ENCODE measurements at places on chromosomes 16 and 17.

- no peak for DNase-seq
These were observed 81.7 kb downstream of the RTN4RL1 start for GRCh38 chr17:1943436-1943831.

DNA sequence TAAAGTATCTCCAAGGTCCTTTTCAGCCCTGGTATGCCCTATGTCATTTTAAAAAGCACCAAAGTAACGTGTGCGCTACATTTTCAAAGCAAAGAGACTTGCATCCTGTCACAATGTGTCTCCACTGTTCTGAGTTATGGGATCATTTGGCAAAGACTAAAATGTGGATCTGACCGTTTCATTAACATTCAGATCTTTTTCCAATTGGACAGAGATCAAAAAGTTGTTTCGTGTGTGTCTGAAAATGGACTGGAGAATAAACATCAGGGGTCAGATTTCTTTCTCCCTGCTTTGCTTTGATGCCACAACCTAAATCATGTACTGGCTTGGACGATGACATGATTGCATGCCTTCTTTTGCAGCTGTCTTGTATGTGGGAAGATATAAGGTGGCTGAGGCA lies 136.0 kb upstream of the NOG start:
- DNase-seq: no peak

DNA sequence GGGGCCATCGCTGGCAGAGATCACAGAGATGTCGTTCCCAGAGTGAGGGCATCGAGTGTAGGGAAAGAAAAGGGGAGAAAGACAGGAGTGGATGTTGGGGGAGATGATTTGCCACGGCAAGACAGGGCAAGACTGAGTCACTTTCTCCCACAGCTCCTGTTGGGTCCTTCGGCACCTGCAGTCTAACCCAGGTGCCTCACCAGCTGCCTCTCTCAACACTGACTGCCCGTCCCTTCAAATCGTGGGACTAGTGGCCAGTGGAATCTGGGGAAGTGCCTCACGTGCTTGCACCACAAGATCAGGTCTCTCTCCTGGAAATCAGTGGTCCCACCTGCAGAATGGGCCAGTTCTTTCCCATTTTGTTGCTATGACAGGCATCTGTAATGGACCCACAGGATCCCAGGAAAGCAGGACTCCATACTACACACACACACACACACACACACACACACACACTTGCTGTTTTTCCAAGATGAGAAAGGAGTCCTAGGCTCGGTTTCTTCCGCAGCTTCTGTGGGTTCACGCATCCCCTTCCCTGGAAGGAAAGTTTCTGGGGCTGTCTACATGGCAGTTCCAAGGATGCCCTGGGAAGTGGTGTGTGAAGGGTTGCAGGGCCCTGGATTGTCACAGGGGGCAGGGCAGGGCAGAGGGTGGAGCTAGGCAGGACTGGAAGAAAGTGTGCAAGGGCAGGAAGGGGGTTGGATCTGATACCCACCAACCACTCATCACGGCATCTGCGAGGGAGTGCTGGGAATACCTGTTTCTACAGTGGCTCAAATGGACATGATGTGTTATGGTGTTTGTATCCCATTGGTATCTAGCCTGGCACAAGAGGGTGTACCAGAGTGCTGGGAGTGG lies 10.2 kb upstream of the CBX8 start:
- no peak for DNase-seq

DNA sequence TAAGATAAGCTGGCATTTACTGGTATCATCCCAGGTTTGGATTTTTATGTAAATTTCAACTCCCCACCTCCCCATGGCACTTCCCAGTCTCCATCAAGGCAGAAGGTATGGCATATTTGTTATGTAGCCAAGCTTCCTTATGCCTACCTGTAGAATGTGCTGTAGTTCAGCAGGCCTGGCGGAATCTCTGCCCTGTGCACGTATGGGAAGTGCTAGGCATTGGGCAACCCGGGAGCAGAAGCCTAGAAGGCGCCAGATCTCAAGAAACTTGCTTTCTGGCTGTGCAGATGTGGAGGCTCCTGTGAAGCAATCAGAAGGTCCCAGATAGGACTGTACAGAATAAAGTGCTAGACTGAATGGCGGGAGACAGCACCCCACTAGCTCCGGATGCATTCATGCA lies 64.7 kb downstream of the SNX20 start:
- DNase-seq: no peak

- DNase-seq: peak; percentile 98
These were observed 52.6 kb downstream of the PLCG2 start for GRCh38 chr16:81831722-81832126.

- DNase-seq: no peak
These were observed 173.1 kb downstream of the PARN start for GRCh38 chr16:14456793-14457481.

DNA sequence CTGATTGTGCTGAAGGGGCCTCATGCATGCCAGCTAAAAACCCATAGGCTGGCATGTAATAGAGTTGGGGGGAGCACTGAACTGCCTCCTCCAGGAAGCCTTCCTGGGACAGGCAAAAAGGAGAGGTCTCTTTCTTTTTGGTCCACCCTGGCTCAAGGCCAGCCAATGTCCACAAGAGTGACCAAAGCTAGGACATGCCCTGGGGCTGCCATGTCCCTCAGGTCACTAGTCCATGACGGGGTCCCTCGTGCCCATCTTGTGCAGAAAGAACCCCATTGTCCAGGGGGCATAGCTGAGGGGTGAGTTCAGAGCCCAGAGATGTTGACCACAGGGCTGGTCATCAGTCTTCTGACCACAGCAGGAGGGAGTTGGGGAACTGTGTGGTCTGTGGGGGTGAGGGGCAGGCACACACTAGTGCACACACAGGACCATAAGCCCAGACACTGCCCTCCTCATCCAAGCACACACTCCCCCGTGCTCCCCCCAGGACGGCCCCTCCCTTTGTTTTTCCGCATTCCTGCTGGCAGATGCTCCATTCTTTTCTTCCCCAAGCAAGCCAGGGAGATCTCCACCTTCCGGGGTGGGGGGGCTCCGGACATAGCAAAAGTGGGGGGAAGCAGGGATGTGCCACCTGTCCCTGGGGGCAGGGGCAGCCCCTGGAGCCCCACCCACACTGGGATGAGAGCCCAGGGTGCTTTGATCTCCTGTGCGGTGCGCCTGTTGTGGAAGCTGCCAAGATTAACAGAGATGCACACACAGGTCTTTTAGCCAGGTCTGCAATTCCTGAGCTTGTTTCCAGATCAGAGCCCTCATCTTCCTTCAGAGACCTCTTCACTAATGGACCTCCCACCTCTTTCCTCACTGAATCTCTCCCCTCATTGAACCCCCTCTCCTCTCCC lies 25.2 kb upstream of the PHB1 start:
- DNase-seq: no peak

DNA sequence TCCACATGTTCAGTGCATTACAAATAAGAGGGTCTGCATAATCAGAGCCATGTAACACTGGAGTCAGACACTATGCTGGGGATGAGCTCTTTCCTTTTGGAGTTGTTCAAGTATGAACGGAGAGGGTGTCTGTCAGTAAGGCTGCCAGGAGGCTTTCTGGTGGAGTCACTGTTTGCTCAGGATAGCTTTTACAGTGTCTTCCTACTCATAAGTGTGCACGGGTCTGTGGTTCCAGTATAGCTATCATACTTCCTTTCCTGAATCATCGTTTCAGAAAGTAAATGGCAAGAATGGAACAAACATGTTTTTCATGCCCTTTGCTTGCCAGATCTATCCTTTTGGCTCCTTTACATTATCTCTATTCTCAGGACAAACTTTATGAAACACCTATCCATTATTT lies 152.7 kb upstream of the CDH11 start:
- DNase-seq: no peak

- DNase-seq: peak; percentile 84
These were observed 28.3 kb downstream of the ZNF276 start for GRCh38 chr16:89749637-89750036.

DNA sequence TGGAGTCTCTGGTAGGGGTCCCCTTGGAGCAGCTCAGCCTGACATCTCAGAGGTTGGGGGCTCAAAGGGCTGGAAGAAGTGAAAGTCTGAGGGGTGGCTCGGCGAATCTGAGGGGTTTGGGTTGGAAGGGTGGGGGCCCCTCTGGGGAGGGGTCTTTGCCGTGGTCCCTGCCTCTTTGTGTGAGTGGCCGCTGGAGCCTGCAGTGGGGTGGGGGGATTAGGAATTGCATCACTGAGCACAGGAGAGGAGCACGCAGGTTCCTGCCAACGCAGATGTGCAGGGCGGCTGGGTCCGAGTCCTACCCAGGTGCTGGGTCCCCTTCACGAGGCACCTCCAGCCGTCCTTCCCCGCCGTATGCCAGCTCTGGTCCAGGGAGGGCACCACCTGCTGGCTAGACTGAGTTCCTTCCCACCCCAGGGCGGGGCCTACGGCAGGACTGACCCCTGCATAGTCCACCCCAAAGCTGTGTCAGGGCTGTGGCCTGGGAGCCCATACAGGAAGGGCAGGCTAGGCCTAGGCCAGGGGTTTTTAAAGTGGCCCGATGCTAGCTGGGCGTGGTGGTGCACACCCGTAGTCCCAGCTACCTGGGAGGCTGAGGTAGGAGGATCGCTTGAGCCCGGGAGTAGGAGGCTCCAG lies 9.9 kb downstream of the FMNL1 start:
- DNase-seq: no peak

DNA sequence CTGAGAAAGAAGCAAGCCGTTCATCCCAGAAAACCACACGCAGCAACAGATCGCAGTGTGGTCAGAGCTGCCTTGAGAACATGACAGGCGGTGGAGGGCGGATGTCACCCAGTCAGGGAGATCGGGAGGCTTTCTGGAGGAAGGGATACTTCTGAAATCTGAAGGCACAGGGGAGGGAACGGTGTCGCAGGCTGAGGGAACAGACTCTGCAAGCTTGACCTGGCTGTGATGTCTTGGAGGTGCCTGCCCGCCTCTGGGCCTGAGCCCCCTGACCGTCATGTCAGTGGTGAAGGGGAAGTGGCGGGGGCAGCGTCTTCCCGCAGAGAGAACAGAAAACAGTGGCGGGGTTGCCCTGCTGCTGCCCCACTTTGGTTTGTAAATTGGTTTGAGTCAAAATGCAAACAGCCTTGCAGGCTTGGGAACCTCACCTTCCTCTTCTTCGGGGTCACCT lies 8.1 kb upstream of the ATP2A3 start:
- DNase-seq: peak; percentile 23

DNA sequence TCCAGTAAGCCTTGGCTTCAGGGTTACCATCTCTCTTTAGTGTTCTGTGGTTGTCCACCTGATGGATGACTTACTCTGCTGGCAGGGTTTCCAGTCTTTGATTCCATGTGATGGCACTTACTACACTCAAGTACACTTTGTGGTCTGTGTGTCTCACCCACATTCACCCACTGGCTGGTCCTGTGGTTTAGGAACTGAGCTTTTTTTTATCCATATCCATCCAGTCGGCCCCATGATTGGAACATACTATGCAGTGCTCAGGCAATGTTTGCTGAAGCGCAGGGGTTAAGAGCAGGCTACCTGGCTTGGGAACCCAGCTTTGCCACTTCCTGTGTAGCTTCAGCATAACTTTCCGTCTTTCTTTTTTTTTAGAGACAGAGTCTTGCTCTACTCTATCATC lies 2.8 kb upstream of the FUS start:
- peak; percentile 86 for DNase-seq

DNA sequence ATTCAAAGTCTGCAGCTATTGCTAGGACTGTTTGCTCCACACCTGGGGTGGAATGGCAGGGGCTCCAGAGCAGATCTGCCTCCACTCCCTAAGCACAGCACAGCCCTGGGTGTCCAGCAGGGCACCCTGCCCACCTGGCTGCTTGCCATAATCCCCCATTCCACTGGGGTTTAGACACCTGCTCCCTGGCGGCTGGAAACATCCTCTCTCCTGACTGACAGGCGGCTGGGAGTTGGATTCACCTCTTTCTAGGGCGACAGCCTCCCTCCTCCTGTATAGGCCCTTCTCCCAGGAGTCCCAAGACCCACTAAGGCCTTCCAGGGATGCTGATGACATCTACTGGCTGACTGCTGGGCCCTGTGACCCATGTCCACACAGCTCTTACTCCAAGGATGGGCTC lies 18.0 kb downstream of the HDAC5 start:
- no peak for DNase-seq

GRCh38 chr17:8692916-8693315 lies 51.7 kb downstream of the CCDC42 start:
- no peak for DNase-seq

- DNase-seq: no peak
These were observed 48.9 kb upstream of the LHX1 start for GRCh38 chr17:36888236-36888951.

DNA sequence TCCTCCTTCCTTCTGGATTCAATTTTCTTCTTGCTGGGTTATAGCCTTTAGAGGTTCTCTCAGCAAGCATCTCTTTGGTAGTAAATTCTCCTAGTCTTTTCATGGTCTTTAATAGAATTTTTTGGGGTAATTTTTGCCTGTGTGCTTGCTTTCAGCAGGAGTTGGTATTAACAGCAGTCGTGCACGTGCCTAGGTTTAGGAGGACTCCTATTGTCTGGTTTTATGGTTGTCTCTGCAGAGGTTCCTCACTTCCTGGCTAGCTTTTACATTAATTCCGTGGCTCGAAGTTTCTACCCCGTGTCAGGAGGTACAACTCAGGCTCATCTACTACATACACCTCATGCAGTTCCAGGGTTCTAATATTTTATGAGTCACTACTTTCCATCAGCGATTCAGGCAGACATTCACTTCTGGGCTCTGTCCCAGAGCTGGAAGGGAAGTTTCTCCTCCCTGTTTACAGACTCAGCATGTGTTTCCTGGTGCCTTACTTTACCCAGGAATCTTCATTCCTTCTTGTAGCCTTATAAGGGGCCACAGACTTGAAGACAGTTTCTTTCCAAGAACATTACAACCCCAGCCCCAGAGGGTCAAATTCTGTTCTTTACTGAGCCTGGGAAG lies 643.6 kb downstream of the HS3ST4 start:
- DNase-seq: no peak

DNA sequence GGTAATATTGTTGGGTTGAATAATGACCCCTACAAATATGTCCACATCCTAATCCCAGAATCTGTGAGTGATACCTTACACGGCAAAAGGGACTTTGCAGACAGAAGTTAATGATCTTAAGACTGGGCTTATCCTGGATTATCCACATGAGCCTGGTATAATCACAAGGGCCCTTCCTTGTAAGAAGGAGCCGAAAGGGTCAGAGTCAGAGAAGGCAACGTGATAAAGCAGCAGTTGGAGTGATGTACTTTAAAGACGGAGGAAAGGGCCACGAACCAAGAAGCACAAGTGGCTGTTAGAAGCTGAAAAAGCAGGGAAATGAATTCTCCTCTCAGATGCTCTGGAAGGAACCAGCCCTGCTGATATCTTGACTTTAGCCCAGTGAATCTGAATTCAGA lies 137.8 kb downstream of the UTP18 start:
- DNase-seq: no peak

DNA sequence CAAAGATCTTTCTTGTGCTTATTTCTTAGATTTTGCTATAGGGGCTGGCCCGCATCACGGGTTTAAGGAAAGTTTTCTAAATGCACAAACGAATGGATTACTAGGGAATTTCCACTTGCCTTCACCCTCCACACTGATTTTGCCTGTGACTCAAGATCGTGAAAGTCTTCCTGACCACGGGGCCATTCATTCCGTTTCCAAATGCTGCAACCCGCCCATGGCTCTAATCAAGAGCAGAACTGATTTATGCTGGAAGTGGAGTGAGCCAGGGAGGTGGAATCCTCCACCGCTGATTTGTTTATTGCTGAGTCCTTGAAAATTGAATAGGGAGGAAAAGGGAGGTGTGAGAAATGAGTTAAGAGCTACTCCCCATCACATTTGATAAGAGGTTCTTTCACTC lies 52.4 kb downstream of the CA10 start:
- no peak for DNase-seq

GRCh38 chr16:6775712-6776111 lies 556.9 kb upstream of the RBFOX1 start:
- DNase-seq: no peak
